Stimulated activated CD8-positive, alpha-beta memory T cell treated with anti-CD3 and anti-CD28 coated beads, Interleukin-4, amount 100 ng/mL, for 1 hour (primary cell): ENCODE measurements at places on chromosomes 2 and 18.

- no peak for DNase-seq
Measured at GRCh38 chr18:51513517-51513916, 316.0 kb upstream of the MEX3C start.

- no peak for DNase-seq
Measured at GRCh38 chr2:134070281-134070741, 183.6 kb upstream of the MGAT5 start.

GRCh38 chr18:59232309-59233016, 12.5 kb downstream of the GRP start:
- no peak for DNase-seq

DNA sequence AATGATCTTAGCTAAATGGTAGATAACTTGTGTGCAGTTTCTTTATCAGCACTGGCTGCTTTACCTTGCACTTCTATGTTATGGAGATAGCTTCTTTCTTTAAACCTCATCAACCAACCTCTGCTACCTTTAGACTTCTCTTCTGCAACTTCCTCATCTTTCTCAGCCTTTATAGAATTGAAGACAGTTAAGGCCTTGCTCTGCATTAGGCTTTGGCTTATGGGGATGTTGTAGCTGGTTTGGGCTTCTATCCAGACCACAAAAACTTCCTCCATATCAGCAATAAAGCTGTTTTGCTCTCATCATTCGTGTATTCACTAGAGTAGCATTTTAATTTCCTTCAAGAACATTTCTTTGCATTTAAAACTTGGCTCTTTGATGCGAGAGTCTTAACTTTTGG, 123.7 kb downstream of the PIK3C3 start:
- no peak for DNase-seq

- DNase-seq, result no peak
Measured at GRCh38 chr18:10482363-10482984, 28.0 kb downstream of the APCDD1 start.

DNA sequence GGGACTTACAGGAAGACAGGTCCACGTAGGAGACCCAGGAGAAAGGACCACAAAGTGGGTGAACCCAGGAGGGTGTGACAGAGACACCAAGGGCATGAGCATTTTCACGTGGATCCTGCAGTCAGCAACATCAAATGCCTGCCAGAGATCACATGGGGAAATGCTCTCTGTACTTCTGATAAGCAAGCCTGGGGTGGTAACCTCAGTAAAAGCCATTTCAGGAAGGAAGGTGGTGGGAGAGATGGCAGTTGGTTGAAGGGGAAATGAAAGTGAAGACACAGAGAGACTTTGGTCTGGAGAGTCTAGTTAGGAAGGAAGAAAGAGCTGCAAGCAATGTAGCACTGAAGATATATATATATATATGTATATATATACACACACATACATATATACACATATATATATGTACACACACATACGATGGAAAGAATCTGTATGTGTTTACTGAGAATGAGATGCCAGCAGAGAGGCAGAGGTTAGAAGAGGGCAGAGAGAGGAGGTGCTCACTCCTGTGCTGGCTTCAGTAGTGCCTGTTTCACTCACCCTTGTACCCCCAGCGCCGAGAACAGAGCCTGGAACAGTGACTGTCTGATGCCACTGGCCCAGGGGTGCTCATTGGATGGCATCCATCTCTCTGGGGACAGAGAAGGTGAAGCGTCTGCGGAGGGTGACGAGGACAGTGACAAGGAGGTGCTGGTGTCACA, 314.9 kb downstream of the AFF3 start:
- DNase-seq, result no peak

- DNase-seq, result no peak
Measured at GRCh38 chr18:69755856-69756496, 191.7 kb downstream of the CD226 start.

- no peak for DNase-seq
Measured at GRCh38 chr18:63951302-63951705, 2.2 kb downstream of the HMSD start.

DNA sequence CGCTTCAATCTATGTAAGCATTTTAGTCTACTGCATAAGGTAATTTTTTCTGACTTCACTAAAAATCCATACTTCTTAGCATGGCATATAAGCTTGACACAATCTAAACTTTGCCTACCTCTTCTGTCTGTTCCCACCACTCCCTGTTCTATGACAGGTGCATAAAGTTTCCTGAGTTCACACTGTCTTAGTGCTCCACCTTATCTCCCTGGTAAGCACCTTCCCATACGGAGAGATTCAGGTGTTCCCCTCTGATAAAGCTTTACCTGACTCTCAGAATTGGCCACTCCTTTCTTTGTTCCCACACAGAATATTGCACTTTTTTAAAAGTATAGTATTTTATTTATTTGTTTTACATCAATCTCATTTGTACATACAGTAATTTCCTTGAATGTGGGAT, 16.8 kb upstream of the ITGA4 start:
- no peak for DNase-seq

- DNase-seq, result no peak
Measured at GRCh38 chr2:113755035-113755834, 1.2 kb downstream of the SLC35F5 start.

- no peak for DNase-seq
Measured at GRCh38 chr18:79974025-79974654, 9.7 kb downstream of the HSBP1L1 start.

DNA sequence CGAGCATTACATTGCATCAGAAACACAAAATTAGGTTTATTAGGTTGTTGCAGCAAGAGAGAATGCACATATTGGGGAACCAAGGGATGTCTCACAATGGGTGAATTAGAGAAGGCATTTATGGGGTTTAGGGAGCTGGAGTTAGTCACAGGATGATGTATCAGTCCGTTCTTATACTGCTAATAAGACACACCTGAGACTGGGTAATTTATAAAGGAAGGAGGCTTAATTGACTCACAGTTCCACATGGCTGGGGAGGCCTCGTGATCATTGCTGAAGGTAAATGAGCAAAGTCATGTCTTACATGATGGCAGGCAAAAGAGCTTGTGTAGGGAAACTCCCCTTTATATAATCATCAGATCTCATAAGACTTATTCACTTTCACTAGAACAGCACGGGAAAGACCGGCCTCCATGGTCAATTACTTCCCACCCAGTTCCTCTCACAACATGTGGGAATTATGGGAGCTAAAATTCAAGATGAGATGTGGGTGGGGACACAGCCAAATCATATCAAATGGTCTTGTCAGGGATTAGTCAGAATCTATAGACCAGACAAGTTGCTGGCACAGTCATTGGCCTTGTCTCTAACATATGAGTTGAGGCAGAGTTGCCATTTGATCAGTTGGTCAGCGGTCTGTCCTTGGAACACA, 61.9 kb upstream of the RBMS1 start:
- no peak for DNase-seq

- DNase-seq, result no peak
Measured at GRCh38 chr2:74297950-74298349, 45.3 kb downstream of the SLC4A5 start.
